ENCODE measurements at places on chromosomes 12 and 14.

DNA sequence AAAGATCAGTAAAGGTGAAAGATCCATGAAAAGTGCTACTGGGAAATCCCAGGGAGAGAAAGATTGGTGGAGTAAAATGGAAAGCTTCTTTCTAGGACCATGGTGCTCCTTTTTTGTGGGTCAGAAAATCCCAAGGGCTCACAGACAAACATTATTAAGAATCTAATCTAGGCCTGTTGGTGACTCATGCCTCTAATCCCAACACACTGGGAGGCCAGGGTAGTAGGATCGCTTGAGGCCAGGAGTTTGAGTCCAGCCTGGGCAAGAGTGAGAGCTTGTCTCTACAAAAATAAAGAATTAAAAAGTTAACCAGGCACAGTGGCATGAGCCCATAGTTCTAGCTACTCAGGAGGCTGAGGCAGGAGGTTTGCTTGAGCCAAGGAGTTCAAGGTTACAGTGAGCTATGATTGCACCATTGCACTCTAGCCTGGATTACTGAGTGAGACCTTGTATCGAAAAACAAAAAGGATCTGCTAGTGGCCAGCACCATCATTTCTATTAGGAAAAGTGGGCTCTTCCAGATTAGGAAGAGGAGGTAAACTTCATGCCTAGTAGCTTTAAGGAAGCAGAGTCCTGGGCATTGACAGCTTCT lies 43.0 kb downstream of the TXNRD1 start:
- DNase-seq = no peak

DNA sequence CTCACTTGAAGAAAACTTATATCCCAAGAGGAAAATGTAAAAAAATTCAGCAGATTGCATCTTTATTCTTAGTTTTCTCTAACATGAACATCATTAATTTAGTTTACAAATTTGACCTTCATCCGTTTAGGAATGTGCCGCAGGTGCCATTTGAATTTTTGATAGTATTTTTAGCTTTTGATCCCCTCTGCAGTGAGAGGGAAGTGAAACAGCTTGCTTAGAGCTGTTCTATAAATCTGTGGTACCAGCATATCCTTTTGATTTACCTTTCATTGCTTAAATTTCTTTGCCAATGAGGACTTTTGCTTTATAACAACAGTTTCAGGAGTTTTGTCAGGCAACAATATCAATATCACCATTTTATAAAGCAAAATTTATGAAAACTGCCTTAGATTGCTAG lies 32.7 kb downstream of the DUSP6 start:
- no peak for DNase-seq

GRCh38 chr12:3565985-3566384 lies 75.0 kb downstream of the PRMT8 start:
- no peak for DNase-seq

DNA sequence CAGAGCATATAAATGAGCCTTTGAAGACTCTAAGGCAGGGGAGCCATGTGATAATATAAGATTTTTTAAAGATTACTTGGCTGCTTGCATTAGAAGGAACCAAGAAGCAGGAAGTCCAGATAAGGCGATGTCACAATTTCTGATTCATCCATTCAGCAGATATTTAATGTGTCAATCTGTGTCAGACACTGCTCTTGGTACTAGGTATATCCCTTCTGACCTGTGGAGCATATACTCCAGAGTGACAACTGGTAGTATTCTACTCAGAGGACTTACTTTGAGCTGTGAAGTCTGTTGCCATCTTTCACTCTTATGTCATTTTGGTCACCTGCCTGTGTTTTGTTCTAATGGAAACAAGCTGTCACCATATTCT lies 10.7 kb downstream of the EID3 start:
- no peak for DNase-seq

DNA sequence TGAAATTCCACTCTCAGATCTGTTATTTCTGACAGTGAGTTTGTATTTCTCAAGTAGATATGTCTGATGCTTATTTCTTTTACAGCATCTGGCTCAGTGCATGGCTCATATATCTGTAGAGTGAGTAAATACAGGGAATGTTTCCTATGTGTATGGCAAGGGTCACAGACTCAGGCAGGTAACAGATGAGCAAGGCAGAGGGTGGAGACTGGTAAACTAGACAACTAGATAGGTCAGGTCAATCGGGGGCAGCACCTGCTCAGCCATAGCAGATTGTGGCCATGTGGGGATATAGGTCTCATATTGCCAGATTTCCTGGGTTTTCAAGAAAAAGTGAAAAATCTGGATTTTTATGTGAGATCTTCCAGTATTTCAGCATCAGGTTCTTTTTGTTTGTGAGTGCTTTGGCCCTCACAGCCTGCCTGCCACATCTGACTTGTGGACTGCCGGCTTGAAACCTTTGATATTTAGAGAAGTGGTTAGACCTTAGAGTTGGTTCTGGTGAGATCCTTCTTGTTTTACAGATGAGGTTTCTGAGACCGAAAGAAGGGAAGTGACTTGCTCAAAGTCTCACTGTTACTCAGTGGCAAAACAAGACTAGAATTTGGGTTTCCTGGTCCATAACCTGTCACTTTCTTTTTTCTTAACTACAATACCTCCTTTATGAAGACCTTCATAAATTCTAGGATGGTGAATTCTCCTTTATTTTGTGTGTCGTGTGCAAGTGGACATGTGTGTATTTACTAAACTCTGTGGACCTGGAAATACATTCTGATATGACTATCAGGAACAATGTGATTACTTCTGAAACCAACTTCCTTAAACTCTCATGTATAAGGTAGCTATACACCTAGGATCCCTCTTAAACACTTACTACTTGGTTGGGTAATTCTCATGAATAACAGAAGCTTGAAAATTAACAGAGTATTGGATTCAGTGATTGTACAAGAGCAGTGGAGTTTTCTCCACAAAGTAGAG lies 34.4 kb downstream of the PROX2 start:
- no peak for DNase-seq

- no peak for DNase-seq
Observed at GRCh38 chr12:52202361-52203078, 10.7 kb upstream of the KRT80 start.

DNA sequence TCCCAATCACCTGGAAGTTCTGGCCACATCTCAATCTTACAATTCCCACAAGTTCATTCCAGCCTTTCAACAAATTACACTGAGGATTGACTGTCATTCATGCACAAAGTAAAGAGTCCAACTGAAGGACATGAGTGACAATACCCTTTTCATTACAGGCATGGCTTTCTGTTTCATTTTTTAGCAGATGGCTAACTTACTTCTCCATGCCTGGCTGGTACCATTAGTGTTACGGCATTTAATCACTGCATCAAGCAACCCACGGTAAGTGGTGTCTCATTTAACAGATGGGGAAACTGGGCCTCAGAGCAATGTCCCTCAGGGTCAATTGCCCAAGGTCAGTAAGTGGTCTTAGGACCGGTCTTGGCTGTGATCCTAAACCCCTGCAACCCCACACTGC lies 114.4 kb downstream of the PRICKLE1 start:
- DNase-seq = no peak

- DNase-seq = no peak
Observed at GRCh38 chr14:64745511-64746091, 41.4 kb downstream of the PLEKHG3 start.

DNA sequence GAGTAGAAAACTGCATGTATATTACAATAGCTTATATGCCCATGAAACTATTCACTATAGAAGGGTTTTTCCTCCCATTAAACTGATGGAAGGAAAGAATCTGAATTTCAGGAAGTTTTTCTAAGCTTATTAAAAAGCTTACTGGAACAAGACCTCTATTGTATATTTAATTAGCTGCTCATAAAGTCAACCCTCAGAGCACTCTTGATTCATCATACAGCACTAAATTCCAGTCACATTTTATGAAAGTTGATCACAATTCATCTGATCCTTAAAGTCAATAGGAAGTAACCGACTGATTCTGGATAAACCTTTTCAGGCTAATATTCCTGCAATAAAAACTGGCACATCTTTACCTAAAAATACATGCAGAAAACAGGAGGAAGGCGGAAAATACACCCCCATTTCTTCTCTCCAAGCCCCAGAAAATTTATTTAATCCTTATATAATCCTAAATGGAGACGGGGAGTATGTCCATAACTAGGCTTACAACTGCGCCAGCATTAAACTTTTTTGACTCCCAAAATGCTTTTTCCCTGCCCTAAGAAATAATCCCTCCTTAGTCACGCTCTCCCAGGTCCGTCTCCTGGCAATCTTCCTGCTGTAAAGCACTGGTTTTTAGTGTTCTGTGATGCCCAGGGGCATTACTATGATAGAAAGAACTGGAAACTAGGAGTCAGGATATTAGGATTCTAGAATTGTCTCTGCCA lies 35.3 kb downstream of the DICER1 start:
- no peak for DNase-seq

DNA sequence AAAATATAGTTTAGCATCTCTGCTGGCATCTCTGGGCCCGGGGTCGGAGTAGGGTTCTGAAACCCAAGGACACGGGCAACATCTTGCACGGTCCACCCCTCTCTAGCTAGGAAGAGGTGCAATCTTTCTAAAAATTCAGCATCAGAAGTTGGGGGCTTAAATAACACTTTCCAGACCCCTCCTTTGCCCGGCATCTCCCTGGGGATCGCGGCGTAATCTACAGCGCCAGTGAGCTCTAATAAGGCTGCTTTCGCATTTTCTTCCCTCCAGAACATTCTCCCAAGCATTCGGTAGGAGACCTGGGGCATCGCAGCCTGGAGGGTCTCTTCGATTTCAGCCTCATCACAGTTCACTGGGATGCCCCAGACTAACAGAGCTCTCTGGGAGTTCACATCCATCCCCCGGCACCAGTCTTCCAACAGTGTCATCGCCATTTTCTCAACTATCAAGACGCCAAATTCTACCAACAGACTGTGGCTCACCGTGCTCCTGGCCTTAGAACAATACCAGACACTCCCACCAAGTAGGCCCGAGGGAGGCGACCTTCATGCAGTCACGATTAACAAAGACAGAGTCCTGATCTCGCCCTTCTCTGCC lies 880 bp downstream of the PNMA1 start:
- no peak for DNase-seq

DNA sequence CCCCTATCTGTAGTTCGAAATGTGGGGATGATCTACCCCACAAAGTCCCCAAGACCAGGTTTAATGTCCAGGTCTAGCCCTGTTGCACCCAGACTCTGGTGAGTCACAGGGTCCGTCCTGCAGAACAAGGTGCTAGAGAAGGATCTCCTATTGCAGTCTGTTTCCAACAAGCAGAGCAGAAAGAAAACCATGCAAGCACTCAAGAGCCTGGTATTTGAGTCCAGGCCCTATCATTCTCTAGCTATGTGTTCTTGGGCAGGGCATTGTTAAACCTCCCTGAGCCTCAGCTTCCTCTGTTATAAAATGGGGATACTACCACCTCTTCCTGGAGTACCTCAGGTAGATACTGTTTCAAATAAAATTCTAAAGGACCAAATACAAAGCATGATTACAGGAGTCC lies 24.4 kb downstream of the MAP3K9 start:
- no peak for DNase-seq

GRCh38 chr14:56664811-56665421 lies 85.3 kb downstream of the TMEM260 start:
- no peak for DNase-seq

DNA sequence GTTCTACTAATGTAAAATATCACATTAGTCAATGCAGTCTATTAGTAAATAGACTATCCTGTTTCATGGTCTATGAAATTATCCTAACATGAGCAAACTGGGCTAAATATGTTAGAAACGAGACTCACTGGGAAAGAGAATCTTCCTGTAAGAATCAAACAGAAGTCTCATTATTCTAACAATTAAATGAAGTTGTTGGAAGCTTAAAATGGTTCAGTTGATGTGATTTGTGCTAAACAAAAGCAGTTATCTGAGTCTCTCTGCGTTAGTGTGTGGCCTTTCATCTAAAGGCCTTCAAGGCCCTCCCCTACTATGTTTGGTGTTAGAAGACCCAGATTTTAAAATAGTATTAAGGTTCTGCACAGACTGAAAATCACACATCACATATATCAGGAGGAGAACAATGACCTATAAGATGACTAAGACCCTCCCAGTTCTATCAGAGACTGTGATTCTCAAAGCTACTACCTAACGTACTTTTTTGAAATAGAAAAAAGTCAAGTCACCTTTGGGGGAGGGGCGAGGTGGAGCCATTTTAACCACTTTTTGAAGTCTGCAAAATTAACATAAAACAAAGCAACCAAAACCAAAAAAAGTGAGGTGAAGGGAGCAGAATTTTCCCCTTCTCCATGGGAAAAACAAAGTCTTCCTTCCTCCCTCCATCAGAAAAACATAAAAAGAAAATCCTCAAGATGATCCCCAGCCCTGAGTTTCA lies 82.3 kb downstream of the DENND5B start:
- no peak for DNase-seq

- no peak for DNase-seq
Observed at GRCh38 chr14:60760209-60760608, 25.6 kb downstream of the MNAT1 start.

DNA sequence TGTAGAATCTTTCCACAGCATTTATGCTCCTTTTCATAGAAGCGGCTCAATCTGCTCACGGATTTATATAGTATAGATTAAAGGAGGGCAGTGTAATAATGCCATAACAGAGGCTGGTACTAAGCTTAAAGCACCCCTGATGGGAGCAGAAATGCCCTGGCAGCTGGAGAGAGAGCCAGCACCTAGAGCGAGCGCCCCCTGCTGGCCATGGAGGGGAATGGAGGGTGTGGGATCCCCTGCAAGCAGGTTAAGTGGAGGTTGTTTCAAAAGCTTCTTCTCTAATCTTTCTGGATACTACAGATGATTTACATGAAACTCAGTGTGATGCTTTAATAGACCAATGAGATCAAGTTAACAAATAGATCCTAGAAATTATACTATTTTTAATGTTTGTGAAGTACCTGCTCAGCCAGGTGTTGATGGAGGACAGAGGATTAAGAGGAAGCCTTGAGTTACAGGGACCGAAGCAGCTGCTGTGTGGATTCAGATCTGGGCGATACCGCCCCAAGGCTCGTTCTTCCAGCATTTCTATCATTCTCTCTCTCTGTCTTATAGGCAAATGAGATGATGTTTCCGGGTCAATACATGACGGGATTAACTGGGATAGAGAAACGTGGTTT lies 1519.3 kb upstream of the TMEM132C start:
- DNase-seq = no peak

- DNase-seq = no peak
Observed at GRCh38 chr12:6827437-6827911, 733 bp upstream of the P3H3 start.

- no peak for DNase-seq
Observed at GRCh38 chr12:132660052-132660451, 27.1 kb downstream of the POLE start.

DNA sequence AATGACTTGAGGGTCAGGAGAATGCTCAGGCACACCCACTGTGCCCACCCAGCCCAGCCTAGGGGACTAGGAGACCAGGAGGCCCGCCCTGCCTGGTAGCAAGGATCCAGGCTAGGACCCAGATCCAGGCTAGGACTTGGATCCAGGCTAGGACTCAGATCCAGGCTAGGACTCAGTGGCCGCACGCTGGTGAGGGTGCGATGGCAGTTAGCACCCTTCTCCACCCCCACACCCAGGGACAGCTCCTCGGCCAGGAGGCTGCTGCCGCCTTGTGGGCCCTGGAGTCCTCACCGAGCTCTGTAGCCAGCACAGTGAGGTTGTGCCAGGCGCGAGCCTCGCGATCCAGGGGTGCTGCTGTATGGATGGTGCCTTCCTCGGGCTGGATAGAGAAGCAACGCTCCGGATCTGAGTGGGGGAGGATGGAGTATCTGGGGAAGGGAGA lies 5.1 kb downstream of the CDH24 start:
- DNase-seq = no peak
